Subcutaneous adipose tissue (tissue), 4 donors: ENCODE measurements at places on chromosomes 3 and 15. TPM values are rescaled to one million over a fixed set of nuclear protein-coding genes. Genes with fewer than 3 reads are reported as not detected.

Gene THPO
- total RNA-seq: 0.44 TPM

Gene SMCO1
- not detected for total RNA-seq

Gene LMOD3
- total RNA-seq: not detected

Gene NDN
- total RNA-seq: 95.6 TPM

Gene DUSP7
- total RNA-seq: 5.9 TPM

Gene HTR3E
- not detected for total RNA-seq

Gene PIK3CB
- 37.2 TPM for total RNA-seq

Gene C3orf20
- total RNA-seq: not detected

Gene CCDC9B
- total RNA-seq: 5.3 TPM

Gene BFSP2
- total RNA-seq: not detected

Gene OR5K2
- total RNA-seq: not detected

Gene FSD2
- not detected for total RNA-seq

Gene ALS2CL
- 9.5 TPM for total RNA-seq

Gene ALPK3
- 3.6 TPM for total RNA-seq

Gene GP9
- not detected for total RNA-seq

Gene MORC1
- total RNA-seq: 0.17 TPM

Gene SKOR1
- 2.8 TPM for total RNA-seq

Gene NPRL2
- 14.3 TPM for total RNA-seq

Gene MKRN3
- 0.51 TPM for total RNA-seq

Gene CCDC13
- 2.9 TPM for total RNA-seq

Gene MOBP
- total RNA-seq: not detected
